ENCODE measurements at places on chromosomes 2 and 18.

DNA sequence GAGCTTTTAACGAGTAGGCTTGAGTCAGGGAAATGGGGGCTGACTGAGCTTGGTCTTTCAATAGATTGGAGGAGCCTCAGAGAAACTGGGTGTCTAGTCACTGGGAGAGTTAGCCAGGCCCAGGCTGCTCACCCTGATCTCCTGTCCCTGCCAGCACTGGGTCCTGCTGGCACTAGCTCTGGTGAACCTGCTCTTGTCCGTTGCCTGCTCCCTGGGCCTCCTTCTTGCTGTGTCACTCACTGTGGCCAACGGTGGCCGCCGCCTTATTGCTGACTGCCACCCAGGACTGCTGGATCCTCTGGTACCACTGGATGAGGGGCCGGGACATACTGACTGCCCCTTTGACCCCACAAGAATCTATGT, 720 bp downstream of the KRTCAP3 start:
- DNase-seq, result no peak

GRCh38 chr18:32437100-32437834, 33.4 kb downstream of the GAREM1 start:
- DNase-seq, result no peak

DNA sequence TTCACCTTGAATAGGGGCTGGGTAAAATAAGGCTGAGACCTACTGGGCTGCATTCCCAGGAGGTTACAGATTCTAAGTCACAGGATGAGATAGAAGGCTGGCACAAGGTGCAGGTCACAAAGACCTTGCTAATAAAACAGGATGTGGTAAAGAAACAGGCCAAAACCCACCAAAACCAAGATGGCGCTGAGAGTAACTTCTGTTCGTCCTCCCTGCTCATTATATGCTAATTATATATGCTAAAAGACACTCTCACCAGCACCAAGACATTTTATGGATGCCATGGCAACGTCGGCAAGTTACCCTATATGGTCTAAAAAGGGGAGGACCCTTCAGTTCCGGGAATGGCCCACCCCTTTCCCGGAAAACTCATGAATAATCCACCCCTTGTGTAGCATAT, 711.5 kb upstream of the KLHL29 start:
- DNase-seq, result no peak

GRCh38 chr2:86636842-86637241, 13.2 kb upstream of the RNF103 start:
- DNase-seq, result no peak

- DNase-seq, result no peak
These were observed 136.9 kb downstream of the SEPTIN10 start for GRCh38 chr2:109476641-109477441.

DNA sequence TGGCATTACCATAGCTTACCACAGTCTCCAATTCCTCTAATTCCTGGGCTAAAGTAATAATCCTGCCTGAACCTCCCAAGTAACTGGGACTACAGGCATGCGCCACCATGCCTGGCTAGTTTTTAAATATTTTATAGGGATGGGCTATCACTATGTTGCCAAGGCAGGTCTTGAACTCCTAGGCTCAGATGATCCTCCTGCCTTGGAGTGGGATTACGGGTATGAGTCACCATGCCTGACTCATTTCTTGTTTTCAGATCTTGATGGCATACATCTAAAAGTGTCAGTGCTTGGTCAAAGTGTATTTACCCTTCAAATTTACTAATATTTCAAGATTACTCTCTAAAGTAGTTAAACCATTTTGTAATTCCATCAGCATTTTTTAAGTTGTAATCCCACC, 9.4 kb upstream of the SOCS6 start:
- DNase-seq, result no peak

DNA sequence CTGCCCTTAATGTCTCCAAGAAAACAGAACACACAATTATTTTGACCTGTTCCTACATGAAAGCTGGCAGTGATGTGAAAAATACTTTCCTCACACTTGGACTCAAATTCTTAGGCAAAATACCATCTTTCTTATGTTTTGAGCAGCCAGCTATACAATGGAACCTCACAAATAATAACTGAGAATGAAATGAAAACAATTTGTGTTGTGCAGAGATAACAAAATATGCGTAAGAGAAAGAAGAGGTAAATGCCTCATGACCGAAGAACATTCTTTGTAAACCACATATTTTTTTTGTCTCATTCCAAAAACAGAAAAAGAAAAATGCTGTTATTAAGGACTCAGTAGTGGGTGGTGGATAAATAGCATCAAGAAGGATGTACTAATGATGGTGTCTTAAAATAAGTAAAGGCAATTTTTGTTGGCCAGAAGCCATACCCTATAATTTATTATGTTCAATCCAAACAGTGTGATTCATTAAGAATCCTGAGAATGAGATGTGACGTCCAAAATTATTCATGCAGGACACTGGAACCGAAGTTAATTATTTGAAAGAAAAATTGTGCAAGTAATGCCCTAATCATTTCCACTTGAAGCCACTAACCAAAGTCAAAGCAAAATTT, 193.0 kb upstream of the NETO1 start:
- no peak for DNase-seq
